Caco-2 (cell line): ENCODE measurements at places on chromosomes 7 and 10.

DNA sequence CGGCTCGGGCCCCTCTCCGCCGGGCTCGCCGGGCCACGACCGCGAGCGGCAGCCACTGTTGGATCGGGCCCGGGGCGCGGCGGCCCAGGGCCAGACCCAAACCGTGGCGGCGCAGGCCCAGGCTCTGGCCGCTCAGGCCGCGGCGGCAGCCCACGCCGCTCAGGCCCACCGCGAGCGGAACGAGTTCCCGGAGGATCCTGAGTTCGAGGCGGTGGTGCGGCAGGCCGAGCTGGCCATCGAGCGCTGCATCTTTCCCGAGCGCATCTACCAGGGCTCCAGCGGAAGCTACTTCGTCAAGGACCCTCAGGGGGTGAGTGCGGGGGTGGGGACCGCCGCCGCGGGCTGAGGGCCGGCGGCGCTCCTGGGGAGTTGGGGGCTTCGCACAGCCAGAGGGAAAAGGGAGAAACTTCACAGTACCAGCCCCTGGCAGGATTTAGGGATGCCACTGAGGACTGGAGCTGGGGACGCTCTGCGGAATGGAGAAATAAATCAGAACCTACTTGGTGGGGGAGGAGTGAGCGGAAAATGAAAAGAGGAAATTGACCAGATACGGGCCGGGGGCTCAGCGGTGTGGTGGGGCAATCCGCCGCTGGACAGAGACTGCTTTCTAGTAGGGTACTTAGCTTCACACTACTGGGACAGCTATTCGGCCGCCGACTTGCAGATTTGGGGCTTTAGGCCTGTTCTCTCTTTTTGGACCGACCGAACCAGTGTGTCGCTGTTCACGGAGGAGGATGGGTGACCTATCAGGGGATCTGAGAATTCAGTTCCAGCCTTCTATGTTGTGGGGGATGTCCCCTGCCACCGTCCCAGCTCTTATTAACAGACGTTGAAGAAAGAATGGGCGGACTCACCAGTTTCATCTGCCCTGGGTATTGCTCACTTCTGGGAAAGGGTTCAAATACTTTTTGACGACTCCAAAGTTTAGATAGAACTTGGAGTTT lies 669 bp downstream of the PI4K2A start:
- peak; percentile 26 for DNase-seq

DNA sequence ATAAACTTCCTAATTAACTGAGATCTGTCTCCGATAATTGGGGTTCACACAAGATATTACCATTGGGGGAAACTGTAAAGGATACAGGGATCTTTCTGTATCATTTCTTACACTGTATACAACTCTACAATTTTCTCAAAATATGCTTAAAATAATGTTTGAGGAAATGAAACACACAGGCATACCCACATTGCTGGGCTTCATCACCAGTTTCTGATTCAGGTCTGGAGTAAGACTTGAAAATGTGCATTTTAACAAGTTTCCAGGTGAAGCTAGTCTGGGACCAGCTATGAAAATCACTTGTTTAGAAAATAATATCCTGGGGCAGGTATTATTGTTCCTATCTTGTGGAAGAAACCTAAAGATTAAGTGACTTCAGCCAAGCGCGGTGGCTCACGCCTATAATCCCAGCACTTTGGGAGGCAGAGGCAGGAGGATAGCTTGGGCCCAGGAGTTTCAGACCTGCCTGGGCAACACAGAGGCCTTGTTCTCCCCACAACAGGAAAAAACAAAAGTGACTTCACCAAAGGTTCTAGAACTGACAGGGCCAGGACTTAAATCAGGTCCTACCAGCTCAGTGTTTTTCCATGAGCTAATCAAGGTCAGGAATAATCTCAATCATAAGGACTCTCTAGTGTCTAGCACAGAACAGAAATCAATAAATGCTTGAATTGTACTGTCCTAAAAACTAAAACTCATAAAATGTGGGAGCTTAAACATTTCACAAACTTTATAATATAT lies 12.6 kb downstream of the TOMM7 start:
- no peak for DNase-seq

GRCh38 chr7:36045830-36046341 lies 107.2 kb upstream of the EEPD1 start:
- no peak for DNase-seq

DNA sequence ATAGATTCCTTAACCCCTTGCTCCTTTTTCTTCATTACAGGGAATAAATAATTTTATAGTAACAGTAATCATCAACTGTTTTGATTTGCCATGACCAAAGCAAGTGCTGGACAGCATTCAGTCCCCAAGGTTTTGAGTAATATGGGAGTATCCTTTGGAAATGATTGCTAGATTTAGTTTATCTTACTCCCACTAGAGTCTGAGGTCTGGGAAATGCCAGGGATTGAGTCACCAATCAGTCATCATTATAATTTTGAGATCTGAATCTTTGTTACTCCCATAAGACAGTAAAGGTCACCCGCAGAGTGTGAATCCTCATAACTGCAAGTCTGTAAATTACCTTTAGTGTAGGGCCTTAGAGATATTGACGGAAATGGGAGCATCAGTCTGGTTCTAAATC lies 133.7 kb upstream of the SEMA3E start:
- DNase-seq = no peak

DNA sequence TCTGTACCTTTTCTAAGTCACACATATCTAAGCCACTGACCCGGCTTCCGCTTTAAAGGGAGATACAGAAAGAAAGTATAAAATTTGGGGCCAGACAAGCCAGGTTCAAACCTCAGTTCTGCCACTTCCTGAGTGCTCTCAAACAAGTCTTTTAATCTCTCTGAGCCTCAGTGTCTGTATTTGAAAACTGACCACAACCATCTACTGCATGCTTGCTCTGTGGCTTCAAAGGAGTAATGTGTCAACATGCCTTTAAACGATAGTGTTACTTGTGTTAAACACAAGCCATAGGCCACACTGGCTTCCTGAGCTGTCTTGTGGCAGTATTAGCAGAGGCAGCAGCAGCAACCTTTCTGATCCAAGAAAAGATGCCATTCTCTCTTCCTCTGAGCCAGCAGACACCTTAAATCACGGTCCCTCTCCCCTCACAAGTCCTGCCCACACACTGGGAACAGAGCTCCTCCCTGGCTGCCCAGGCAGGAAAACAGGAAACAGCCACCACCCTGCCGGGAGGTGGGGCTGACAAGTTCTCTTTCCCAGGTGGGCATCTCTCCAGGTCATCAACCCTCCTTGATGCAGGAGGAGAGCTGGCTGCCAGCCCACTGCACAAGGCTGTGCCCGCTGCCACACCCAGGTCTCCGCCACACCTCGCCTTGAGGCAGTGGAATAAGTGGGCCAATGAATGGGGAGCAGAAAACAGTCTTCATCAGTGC lies 10.7 kb downstream of the HIP1 start:
- DNase-seq = no peak
